Activated naive CD4-positive, alpha-beta T cell treated with anti-CD3 and anti-CD28 coated beads for 36 hours (primary cell): ENCODE measurements at places on chromosomes 12 and 14. TPM values are rescaled to one million over a fixed set of nuclear protein-coding genes. Genes with fewer than 3 reads are reported as not detected.

Gene HOXC12
- total RNA-seq: not detected

- H3K27me3 ChIP-seq: peaks cover 28% of the 10 kb centered on the region
- no peaks in the 10 kb centered on the region for H3K36me3 ChIP-seq
- DNase-seq: no peak
Observed at GRCh38 chr14:101008631-101009336, 105.3 kb upstream of the RTL1 start.

DNA sequence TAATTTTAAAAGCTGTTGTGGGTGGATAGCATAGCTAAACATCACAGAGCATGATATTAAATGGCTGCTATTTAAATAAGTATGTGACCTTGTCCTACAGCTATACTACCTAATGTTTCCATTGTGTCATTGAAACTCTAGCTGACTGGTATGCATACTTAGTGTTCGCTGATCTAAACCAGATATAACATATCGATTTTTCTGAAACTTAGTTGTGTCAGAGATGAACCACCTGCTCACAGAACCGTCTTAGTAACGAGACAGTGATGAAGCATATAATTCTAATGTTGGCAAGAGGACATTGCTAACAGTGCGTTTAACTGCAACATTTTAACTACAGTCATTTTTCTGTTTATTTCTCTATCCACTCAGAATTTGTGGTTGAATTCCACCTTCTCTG lies 36.1 kb upstream of the NUAK1 start:
- H3K27me3 ChIP-seq: peaks cover 3% of the 10 kb centered on the region
- no peaks in the 10 kb centered on the region for H3K4me1 ChIP-seq
- H3K36me3 ChIP-seq: no peaks in the 10 kb centered on the region
- no peak overlapping the region for H3K4me3 ChIP-seq
- no peak overlapping the region for H3K27ac ChIP-seq

Gene KRT6C
- not detected for total RNA-seq

- DNase-seq: no peak
- no peaks in the 10 kb centered on the region for H3K27me3 ChIP-seq
Observed at GRCh38 chr14:100202712-100203111, 36.2 kb upstream of the YY1 start.

GRCh38 chr14:40368314-40368713 lies 936.1 kb upstream of the FBXO33 start:
- no peak for DNase-seq
- no peak overlapping the region for H3K27ac ChIP-seq
- no peaks in the 10 kb centered on the region for H3K27me3 ChIP-seq
- H3K4me1 ChIP-seq: peaks cover 6% of the 10 kb centered on the region
- H3K4me3 ChIP-seq: no peak overlapping the region
- no peaks in the 10 kb centered on the region for H3K36me3 ChIP-seq
